Right renal pelvis (tissue), 4 donors: ENCODE measurements at places on chromosomes 3 and 15. TPM values are rescaled to one million over a fixed set of nuclear protein-coding genes. Genes with fewer than 3 reads are reported as not detected.

DNA sequence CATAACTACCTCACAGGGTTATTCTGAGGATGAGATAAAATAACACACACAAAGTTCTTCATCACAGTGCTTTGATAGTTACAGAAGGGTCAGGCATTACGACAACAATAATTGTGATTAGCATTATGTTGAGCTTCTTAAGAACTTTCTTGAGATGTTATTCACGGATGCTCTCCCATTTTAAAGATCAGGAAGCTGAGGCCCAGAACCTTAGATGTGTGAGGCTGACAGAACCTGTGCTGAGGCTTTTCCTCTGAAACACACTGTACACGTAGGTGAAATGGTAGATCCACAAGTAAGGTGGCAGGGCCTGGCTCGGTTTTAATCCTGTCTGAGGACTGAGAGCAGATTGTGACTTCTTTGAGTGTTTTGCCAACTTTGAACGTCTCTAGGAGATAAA, 211.2 kb upstream of the BHLHE40 start:
- DNase-seq, result no peak

The PRTG gene
- 13.7 TPM for polyA plus RNA-seq

- DNase-seq, result no peak
Measured at GRCh38 chr15:94478763-94479162, 247.4 kb downstream of the MCTP2 start.

The GHRL gene
- 2.9 TPM for polyA plus RNA-seq

DNA sequence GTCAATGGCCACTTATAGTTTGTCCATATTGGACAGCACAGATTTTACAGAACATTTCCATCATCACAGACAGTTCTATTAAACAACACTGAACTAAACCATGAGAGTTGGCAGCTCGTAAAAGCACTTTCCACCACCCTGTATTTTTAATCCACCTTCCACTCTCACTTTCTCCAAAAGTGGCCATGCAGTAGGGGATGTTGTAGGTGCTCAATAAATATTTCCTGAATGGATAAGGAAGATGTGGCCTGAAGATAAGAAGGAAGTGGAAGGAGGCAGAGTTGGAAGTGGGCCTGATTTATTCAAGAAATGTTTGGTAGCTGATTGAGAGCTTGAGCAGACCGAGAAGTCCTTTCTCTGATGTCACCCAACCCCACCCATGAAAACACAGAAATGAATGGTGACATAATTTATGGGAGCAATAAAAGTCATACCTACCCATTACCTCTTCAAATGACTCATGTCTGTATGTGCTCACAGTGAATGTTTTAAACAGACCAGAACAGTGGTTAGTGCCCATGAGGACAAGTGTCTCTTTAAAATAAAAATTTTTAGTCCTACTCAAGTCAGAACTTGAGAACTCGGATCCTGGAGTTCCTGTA, 39.6 kb upstream of the CTNNB1 start:
- DNase-seq, result no peak

- no peak for DNase-seq
Measured at GRCh38 chr3:79994397-79994796, 226.6 kb upstream of the ROBO1 start.

The FAN1 gene
- polyA plus RNA-seq, result 29.6 TPM

DNA sequence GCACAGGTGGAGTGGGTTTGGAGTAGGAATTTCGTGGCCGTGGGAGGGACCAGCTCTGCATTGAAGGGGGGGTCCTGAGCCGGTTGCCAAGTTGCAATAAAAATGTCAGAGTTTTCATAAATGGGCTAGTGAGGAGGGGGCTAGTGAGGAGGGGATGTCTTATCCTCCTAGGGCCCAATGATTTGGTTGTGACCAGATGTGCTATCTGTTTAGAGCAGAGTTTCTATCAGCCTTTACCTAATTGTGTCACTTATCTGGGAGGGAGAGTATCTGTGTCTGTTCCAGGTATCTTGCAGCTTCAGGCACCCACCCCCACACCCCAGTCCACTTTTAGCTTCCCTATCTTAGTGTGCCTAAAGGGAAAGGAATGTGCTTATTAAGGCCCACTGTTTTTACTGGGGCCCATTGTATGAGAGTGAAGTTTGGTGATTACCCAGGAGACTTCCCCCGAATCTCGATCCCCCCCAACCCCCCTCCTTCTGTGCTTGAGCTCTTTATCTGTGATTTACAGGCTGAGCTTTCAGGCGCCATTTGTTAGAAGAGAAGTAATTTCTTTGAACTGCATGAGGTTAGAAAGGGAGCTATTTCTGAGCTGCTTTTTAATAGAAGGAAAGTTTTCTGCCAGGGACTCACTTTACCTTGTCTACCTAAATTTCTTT, 42.6 kb downstream of the PPCDC start:
- DNase-seq, result no peak

DNA sequence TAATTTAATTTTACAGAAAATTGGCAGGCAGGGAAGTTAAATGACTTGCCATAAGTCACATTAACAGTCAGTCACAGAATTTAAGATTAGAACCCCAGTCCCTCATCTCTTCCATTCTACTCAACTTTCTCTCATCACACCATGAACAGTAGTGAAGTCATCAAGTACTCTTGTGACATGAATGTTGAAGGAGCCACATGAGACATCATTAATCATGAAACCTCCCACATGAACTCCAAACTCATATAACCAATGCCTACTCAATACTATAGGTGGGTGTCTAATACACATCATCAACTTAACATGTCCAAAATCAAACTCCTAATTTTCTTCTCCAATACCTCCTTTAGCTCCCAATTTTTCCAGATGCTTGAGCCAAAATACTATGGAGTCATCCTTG, 19.5 kb downstream of the PHC3 start:
- no peak for DNase-seq

The DUT gene
- 173 TPM for polyA plus RNA-seq

GRCh38 chr15:37009288-37009687, 91.1 kb downstream of the MEIS2 start:
- no peak for DNase-seq

GRCh38 chr3:72950372-72950771, 46.2 kb upstream of the PPP4R2 start:
- DNase-seq, result no peak

DNA sequence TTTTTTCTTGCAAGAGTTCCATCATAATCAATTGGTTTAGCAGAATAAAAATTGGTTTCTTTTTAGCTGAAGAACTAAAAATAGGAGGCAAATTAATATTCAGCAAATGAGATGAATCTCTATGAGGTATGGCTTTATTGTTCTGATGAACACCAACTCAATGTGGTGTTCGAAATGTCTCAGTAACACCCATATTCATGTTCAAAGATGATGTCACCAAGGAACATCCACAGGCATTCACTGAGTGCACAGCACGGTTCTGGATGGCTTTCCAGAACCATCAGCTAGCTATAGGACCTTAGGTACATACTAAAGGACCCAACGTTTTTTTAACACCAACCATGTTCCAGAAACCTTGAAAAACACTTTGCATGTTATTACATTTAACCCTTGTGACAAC, 42.7 kb downstream of the CCNL1 start:
- DNase-seq, result no peak

- no peak for DNase-seq
Measured at GRCh38 chr3:153273767-153274435, 111.9 kb downstream of the RAP2B start.

DNA sequence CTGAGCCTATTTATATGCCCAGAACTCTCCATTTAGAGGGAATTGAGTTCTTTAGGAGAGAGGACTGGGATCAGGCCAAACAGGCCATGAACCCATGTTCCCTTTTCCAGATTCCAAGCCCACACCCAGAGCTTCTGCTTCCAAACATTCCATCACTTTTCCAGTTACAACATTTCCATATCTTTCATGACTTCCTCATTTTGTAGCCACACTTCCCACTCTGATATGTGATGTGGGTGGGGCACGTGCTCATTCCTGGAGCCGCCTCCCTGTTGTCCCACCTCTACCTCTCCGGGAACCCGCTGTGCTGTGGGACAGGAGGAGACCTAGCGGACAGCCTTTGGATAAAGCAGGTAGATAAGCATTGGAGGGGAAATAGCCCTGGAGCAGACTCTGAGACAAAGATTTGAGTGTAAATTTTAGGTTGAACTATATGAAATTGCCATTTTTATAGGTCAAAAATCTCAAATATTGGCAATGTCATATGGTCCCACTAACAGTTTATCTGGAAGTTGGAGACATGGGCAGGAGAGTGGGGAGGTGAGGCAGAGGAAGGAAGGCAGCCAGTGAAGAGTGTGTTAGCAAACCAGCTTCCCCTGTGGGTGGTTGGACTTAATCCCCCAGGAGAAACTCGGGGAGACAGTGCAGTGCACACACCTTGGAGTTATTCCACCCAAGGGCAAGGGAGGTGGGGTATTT, 31.8 kb downstream of the CYP8B1 start:
- DNase-seq, result no peak

The RNF111 gene
- polyA plus RNA-seq, result 45.0 TPM

DNA sequence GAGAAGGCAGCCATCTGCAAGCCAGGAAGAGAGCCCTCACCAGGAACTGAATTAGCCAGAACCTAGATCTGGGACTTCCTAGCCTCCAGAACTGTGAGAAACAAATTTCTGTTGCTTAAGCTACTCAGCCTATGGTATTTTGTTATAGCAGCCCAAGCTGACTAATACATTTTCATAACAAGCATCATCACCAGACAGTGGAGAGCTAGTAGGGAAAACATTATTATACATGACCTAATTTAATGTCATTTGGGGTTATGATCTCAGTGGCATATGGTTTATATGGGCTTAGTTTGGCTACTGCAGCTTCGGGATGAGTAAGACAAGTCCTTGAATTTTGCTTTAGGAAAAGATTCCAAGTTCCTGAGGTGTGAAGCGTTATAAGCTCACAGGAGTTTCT, 35.6 kb downstream of the LNP1 start:
- no peak for DNase-seq

The CDHR4 gene
- not detected for polyA plus RNA-seq

DNA sequence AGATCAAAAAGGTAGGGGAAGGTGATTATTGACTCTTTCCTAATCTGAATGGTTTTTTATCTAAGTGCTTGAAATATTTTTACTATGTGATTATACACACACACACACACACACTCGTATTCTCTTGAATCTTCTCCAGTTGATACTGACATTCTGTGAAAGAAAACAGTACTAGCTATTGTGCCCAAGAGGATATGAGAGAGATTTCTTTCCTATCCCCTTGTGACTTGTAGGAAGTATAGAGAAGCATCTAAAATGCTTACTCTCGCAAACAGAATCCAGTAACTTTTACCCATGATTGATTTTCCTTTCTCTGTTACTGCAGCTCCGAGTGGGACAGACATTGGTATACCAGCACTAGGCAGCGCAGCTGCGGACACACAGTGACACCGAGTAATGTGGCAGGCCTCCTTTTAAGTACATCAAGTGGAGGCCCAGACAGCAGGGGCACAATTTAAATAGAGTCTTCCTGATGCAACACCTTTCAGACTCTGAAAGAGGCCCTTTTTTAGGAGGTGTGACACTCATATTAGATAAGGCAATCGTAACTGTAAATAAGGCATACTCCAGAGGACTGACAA, 421.0 kb upstream of the CNTN4 start:
- DNase-seq, result no peak

DNA sequence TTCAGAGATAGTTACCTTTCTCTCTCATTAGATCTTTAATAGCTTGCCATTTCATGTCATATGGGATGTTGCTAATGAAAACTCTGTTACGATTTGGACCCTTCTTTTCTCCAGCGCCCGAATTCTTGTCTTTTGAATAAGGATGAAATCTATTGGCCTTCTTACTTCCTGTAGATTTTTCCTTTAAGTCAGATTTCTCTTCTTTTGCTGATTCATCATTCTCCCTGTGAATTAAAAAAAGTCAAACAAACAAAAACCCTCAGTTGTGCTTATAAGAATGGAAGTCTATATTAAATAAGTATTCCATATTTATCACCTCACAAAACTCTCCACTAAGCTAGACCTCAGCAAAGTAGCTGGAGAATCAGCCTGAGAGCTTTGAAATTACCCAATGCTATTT, 9.5 kb downstream of the MYEF2 start:
- DNase-seq, result no peak

DNA sequence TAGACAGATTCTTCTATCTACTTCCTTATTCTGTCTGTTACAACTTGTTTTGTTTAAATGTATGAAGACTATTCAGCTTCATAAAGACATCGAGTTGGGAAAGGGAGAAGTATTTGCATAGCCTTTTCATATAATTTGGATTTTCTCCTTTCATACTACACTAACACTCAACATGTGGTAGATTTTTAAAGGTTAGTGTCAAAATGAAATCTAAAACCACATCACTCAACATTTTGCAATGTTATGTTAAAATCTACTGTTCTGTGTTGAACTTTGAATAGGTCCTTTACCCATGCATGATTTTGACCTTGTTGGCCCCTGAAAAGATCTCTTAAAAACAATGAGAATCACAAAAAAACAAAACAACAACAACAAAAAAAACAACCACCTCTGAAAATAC, 860.9 kb downstream of the ROBO1 start:
- no peak for DNase-seq

The TRH gene
- polyA plus RNA-seq, result 0.99 TPM

The GAP43 gene
- 0.87 TPM for polyA plus RNA-seq

The SI gene
- polyA plus RNA-seq, result not detected

GRCh38 chr3:22419261-22419660, 668.3 kb upstream of the ZNF385D start:
- DNase-seq, result no peak

The POLR2M gene
- 113 TPM for polyA plus RNA-seq

DNA sequence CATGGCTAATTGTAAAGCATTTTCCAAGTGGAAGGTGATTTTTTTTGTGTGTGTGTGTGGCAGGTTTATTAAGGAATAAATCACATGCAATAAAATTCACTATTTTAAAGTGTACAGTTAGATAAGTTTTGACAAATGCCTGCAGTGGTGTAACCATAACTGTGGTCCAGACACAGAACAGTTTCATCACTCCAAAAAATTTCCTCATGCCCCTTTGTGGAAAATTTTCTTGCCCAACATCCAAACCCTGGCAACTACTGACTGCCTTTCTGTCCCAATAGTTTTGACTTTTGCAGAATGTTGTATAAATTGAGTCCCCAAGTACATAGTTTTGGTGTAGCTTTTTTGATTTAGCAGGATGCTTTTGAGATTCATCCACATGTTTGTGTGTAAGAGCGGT, 135.1 kb upstream of the KLHL25 start:
- no peak for DNase-seq

DNA sequence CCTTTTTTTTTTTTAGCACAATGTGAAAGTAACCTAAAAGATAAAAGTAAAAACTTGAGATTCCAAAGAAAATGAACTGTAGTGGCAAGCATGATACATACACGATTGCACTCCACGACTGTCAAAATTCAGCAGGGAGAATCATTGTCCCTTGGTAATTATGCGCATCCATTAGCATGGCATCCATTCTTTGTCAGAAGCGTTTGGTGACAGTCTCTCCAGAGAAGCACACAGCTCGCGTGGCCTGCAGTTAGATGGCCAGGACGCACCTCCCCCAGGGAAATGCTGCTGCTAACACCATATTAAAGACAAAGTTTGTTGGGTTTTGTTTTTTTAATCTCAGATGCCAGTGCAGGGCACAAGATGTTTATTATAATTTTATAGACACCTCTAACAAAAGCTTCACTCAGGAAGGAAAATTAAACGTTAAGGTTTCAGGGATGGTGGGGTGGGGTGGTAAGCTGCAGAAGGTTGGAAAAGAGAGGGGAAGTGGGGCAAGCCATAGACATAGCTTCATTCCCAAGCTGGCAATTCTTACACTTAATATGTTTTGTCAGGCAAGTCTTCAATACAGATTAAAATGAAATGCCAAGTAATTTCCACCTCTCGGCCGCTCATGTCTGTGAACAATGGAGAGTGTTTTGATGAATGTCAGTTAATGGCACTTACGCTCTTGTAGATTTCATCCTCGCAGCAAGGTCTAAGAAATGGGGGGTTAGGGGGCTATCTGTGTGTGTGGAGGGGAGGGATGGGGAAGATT, 142.8 kb upstream of the TOPAZ1 start:
- no peak for DNase-seq
